NCI-H2029 (cell line): ENCODE measurements at places on chromosomes 1 and 21.

DNA sequence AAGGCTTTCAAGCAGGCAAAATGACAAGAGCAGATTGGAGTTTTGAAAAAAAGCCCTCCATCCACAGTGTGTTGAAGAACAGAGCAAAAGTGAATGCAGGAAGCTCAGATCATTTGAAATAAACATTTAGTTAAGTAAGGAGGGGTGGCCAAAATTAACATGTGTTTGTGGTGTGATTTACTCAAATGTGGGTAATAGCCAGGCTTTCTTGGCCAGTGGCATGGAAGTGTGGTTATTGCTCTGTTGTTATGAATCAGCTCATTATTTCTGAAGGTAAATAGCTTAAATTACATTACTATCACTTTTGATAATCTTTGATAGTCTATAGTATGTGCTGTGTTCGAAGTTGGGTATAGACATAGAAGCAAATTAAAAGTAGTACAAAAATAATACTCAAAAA, 485.9 kb downstream of the LMO4 start:
- DNase-seq: no peak

DNA sequence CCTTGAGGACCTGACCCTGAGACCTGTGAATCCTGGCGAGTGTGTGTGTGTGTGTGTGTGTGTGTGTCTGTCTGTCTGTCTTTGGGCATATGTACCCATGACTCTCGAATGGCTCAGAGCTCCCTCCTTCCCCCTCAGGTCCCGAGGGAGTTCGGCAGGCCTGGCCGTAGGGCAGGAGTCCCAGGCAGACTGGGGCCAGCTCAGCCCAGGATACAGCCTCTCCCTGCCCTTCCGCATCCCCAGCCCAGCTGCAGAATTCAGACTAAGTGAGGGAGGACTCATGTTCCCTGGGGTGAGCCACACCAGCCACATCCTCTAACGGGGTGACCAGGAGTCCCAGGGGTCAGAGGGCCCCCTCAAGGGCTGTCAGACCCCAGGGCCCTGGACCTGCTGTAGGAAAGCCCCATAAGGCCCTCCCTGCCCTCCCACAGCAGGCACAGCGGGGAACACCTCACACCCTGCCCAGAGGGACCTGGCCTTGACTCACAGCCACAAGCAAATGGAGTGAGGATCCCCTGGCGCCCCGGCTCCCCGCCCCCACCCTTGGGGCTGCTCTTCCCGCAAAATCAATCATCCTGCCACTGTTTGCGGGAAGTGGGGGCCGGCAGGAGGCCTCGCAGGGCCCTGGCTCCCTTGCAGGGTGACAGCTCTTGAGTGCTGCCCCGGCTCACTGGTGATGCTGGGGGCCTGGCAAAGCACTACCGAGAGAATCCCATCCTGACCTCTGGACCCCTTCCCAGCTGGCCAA, 101.7 kb upstream of the CASZ1 start:
- DNase-seq: no peak

DNA sequence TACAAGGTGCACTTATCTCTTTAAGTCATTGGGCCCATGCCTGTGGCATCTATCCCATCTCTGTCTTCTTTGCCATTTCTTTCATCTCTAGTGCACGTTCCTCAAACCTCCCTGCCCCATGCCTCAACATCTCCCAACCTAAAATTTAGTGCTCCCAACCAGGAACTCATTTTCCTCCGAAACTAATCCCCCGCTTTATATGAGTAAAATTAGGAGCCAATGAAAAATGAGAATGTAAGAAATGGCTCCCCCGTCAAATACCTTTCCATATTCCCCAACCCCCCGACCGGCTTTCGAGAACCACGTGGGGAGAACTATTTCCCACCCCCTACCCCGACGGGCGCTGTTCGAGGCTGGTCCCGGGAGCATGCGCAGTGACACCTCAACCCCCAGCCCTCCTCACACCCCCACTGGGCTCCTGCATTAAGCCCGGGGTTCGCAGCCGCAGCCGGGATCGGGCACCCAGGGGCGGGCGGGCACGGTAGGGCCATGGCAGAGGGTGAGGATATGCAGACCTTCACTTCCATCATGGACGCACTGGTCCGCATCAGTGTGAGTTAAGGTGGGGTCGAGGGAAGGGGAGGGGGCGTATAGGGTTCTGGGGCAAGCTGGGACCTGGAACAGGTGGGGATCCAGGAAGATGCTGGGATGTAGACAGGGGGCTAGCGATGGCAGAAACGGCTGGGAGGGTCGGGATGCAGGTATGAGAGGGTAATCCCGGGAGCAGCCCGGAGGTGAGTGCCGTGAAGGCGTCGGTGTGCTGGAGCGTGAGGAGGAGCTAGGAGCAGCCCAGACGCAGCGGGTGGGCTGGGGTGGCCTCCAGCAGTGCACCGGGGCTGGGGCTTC, at the start of gene TRIM46:
Gene TRIM46, plus strand, starts transcription at position 372 of the 846 bp plus-strand sequence. Its CDS starts 118 bp downstream, at position 490.
- DNase-seq: no peak

DNA sequence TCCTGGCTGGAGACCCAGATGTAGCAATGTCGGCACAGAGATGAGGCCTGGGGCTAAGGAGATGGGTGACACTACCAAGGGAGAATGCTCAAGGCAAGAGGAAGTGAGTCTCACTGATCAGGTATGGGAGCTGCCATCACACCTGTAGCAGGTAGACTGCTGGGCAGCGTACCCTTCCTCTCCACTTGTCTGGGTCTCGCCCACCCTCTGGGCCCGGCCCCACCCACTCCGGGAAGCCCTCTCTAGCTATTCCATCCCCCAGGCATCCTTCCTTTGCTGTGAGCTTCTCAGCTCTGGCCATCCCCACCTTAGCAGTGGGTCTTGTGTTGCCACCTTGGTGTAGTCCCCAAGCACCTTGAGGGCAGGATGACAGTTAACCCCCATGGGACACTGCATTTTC, 87.7 kb upstream of the EDN2 start:
- no peak for DNase-seq

- DNase-seq: no peak
These were observed 45.6 kb downstream of the ZNF281 start for GRCh38 chr1:200364091-200364759.

GRCh38 chr1:88658419-88658818, 25.7 kb upstream of the PKN2 start:
- DNase-seq: no peak

- DNase-seq: no peak
These were observed 19.3 kb downstream of the OSBPL9 start for GRCh38 chr1:51636191-51636590.

DNA sequence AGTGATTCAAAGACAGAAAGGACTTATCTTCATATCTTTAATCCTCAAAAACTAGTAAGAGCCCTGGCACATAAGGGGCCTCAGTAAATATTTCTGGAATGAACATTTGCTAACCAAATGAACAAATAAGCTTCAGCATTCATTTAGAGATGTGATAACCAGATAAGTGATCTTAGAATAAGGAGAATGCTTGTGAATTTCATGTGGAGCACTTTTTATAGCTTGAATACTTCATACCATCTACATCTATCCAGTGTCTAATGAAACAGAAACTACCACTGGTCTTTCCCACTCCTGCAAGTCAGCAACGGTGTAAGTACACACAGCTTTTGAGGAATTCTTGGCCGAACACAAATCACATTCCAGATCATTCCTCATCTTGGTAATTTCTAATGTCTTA, 38.5 kb downstream of the EDEM3 start:
- no peak for DNase-seq

- DNase-seq: no peak
These were observed 72.5 kb upstream of the RAB3GAP2 start for GRCh38 chr1:220344745-220345144.

DNA sequence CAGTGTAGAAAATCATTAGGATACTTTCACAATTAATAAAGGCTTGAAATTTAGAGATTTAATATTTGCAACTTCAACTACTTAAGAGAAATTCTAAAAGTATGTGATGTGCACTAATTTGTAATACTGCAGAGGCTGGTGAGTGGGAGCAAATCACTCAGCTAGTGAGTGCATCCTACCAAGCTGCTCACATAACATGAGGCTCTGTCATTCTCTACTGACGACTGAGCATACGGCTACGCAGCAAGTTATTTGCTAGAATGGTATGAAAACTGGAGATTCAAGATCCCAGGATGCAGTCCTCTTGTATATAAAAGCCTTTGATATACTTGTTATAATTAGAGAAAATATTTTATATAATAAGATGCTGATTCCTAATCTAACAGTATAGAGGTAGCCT, 90.1 kb downstream of the ATP1B1 start:
- DNase-seq: no peak

DNA sequence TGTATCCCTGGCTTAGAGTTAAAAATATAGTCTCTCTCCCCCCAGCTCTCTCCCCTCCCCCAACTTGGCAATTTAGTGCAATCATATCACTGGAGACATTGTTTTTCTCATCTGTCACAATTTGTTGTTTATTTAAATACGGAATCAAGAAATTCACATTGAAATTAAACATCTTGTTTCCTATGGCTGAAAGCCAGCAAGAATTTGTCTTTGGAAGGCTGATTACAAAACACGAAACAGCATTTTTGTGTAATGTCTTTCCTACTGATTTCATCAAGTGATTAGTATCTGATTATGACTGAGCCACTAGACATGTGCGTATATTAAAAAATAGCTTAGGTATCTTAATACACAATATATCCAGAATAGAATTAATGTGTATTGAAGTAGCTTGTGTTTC, 119.7 kb downstream of the LYPLAL1 start:
- no peak for DNase-seq

DNA sequence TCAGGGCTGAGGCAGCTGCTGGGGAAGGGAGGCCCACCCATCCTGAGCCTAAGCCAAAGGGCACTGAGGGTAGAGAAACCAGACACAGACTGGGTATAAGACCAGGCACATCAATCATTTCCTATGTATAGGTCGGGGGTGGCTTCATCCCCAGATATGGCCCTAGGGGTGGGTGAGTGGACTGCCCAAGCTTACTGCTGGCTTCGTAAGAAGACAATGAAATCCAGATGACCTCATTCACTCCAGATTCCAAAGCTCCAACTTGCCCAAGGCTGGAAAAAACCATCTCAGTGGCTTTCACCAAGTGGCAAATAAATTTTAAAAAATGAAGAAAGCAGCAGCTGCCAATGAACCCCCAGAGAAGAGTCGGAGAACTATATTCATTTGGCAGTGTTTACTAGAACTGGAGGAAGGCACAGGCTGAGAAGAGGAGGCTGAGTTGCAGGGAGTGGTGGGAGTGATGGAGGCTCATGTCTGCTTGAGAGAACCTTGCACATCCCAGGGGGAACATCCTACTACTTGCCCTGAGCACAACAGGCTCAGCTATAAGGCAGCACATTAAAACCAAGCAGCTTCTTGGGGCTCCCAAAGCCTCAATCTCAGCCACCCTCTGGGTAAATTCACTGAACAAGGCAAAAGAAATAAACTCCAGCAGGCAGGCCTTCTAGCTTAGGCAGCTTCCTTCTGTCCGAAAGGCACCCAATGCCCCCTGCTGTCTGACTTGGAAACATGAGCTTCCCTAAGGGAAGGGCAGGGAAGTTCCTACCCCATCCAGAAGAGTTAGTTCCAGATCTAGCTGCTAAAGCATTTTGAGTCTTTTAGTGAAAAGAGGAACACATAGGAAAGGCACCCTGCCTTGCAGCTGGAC, 14.1 kb downstream of the PEA15 start:
- DNase-seq: no peak

- DNase-seq: no peak
These were observed 46.2 kb downstream of the AHDC1 start for GRCh38 chr1:27557596-27558340.

DNA sequence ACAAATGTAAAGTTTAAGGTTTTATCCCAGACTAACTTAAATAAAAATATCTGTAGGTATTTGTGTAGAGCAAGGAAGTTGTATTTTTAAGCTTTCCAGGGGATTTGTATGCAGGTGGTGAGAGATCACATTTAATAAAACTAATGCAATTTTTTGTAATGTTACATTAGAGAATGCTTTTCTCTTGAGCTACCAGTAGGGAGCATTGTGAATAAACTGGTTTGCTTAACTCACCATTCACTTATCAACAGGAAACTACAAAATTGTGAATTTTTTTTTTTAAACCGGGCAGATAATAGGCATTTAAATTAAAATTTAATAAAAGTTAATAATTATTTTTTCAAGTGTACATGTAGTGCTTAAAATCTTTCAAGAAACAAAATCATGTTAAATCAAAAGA, 78.6 kb downstream of the IVNS1ABP start:
- DNase-seq: no peak

DNA sequence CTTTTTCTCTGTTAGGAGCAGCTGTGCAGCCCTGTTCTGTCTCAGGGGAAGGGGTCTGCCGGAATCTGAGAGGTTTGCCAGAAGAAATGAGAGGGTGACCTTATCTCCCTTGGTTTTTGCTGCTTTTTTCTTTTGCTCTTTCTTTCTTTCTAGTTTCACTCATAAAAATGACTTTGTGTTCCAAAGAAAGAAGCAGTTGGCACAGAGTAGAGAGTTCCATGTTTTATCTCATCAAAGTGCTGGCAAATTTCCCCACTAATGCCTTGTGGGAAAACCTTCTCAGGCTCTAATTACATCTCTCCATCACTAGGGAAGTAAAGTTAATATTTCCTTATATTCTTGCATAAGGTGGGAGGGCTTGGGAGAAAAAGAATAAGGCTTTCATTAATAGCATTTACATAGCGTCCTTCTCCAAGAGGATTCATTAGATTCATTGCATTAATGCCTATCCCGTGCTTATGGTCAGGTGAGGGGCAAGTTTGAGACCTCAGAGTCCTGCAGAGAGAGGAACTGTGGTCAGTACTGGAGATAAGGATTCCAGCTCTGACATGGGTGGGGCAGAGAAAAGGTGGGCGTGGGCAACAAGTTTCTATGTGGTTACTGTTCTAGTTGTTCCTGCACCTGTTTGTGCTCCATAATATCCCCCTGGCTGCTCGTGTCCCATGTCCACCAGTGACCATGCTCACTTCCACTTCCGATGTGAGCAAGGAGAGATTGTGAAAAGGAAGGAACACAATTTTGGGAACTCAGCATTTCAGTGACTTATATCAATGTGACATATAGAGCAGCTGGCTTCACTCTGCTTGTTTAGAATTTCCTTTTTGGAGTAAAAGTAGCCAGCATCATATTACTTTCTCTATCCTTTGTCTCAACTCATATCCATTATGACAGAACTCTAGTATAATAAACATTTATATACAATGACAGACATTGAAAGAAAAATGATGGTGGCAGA, 79.5 kb downstream of the DISC1 start:
- DNase-seq: no peak

- no peak for DNase-seq
These were observed 17.7 kb upstream of the ADGRB2 start for GRCh38 chr1:31781756-31782371.

DNA sequence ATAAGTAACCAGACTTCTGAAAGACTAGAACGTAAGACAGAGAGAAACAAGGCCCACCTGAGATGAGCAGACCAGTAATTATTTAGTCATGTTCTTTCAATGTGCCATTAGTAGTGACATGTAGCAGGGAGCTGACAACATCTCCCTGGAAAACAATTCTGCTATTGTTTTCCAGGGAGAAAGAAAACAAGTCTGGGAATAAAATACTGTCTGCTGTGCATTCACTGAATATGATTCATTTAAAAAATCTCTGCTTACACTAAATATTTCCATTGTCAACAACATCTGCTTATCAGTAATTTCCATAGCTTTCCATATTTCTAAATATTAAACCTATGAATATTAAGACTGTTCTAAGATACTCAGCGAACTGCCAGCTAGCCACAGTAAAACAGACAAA, 80.0 kb downstream of the VCAM1 start:
- no peak for DNase-seq
